NCI-H510A (cell line): ENCODE measurements at places on chromosomes 6 and 20.

DNA sequence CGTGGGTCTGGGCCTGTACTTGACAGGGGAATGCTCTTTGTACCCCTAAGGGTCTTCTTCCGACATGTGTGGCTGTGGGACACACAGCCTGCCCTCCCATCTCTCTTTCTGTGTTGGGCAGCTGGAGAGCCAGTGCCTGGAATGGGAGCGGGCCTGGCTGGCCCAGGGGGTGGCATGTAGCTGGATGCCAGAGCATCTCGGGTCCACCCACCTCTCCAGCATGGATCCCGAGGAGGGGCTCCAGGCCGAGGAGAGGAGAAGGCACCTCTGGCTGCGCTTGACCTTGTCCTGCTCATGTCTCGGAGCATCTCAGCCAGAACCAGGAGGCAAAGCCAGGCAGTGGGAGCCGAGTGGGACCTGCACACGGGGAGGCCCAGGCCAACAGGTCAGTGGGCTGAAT lies 16.0 kb downstream of the CDH4 start:
- DNase-seq, result no peak

GRCh38 chr6:30530014-30530413 lies 26.3 kb downstream of the GNL1 start:
- DNase-seq, result no peak

DNA sequence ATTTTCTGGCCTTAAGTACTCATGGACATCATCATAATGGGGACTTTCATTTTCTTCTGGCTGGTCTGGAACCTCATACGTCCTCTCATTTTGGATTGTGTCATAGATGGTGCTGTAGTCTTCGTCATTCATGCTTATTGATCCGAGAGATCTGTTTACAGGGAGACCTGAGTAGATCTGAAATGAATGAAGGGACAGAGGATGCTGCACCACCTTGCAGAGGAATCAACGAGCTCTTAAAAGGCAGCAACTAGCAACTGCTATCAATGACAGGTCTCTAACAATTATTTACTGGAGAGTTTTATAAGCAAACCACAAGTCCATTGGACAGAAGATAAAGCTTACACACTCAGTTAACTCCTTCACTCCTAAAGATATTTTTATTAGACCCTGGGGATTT lies 49.7 kb upstream of the ENPP4 start:
- no peak for DNase-seq

- DNase-seq, result no peak
These were observed 64.4 kb downstream of the UBE2V1 start for GRCh38 chr20:50048420-50049166.
